ENCODE measurements at places on chromosomes 11 and 22.

DNA sequence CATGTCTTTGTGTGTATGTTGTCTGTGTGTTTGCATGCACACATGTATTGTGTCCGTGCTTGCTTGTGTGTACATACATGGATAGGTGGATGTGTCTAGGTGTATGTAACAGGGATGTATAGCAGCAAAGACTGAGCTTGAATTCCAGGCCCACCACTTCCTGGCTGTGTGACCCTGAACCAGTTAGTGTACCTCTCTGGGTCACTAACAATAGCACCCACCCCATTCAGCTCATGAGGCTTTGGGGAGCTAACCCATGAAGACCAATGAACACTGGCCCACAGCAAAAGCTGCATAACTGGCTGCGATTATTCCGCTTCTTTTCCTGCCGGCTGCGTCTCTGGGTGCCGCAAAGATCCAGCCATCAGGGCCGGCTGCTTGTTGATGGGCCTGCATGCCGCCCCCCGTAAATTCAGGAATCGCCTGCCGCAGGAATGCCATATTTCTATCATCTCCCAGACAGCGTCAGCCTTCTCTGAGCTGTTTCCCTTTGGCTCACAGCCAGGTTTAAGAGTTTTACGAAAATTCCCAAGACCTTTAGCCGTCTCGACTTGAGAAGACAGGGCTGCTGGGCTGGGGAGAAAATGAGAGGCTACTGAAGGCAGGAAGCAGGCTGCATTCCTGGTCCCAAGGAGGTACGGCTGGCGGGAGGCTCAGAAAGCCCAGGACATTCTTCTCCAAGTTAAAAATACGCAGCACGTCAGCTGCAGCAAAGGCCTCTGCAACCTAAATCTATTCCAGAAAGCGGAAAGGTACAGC is 224.6 kb downstream of the MN1 start:
- no peak for DNase-seq

DNA sequence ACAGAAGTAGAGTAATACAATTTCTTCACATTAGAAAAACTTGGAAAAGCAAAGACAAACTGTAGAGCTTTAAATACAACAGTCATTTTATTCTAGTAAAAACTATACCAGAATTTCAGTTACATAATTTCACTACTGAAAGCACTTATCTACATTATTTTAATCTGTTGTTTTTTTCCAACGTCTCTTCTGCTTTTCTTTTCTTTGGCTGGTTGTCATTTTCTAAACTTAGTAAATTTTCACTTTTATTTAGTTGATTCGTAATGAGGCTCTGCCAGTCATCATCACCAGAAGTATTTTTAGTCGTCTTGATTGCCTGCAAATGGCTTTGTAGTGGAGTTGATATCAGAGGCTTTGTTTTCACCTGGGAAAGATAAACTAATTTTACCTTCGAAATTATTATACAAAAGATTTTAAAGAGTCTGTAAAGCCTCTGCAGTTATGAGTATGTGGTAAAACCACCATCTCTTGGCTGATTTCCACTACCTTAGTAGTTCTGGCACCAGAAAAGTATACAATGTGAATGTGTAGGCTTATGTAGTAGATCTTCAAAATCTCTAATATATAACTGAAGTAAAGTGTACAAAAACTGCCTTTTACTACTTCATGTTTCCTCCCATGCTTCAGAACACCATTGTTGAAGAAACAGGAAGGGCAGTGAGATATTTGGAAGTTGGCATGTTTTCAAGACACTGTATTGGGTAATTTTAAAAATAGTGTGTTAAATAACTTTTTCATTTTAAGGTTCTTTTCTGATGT is 19.2 kb downstream of the EIF3M start:
- DNase-seq, result no peak

DNA sequence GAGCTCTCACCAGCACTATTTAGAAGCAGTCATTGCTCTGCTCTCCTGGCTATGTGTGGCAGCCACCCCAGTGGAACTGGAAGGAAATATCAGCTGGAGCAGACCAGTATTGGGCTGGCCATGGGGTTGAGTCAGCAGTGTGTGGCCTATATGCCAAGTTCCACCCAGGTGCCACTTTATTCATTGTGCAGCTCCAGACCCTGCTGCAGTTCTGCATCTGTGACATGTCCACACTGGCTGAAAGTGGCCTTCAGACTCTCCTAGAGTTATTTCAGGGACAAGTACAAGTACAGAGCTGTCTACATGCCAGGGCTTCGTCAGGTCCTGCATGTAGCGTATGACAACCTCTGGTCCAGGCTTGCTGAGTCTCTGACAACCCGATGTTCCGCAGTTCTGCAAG is 55.2 kb downstream of the CABIN1 start:
- DNase-seq, result no peak

- DNase-seq, result no peak
Measured at GRCh38 chr22:28405588-28405987, 274.1 kb downstream of the TTC28 start.

GRCh38 chr11:44804449-44805437 is 78.0 kb downstream of the TSPAN18 start:
- no peak for DNase-seq

DNA sequence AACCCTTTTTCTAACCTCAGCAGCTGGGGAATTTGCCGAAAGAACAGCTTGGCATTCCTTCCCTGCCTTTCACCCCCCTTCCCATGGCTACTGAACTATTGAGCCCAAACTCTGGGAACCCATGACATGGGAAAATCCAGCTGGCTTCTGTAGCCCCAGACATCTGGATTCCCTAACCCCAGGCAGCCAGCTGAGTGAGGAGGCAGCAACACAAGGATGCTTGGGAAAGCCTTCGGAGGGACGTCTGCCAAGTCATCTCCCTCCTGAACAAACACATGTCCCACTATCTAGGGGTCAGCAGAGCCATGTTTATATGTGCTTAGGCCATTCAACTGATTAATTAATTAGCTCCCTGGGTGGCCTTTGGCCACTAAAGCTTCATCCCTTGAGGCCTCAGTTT is 21.6 kb downstream of the LRRC55 start:
- no peak for DNase-seq

GRCh38 chr11:92978271-92979111 is 9.0 kb downstream of the MTNR1B start:
- DNase-seq, result no peak

DNA sequence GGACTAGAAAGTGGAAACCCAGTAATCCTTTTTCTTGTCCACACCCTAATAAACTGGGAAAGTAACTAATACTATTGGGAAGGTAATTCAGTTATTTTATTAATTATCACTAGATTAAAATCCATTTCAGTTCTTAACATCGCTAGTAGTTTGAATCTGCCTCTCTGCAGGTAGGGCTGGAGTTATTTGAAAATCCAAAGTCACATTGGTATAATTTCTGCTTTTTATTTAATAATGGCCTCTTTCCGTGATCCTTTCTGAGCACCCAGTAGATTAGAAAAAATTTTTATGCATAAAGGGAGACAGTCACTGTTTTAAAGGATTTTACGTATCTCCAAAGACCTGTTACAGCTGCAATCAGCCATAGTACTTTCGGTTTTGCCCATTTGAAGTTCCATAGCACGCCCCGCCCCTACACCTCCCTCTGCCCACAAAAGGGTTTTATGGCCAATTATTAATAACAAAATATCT is 605 bp upstream of the COPB1 start:
- peak; percentile 50 for DNase-seq

GRCh38 chr11:22491555-22492225 is 133.9 kb downstream of the FANCF start:
- DNase-seq, result no peak

- no peak for DNase-seq
Measured at GRCh38 chr11:75644370-75644769, 24.5 kb downstream of the MAP6 start.

DNA sequence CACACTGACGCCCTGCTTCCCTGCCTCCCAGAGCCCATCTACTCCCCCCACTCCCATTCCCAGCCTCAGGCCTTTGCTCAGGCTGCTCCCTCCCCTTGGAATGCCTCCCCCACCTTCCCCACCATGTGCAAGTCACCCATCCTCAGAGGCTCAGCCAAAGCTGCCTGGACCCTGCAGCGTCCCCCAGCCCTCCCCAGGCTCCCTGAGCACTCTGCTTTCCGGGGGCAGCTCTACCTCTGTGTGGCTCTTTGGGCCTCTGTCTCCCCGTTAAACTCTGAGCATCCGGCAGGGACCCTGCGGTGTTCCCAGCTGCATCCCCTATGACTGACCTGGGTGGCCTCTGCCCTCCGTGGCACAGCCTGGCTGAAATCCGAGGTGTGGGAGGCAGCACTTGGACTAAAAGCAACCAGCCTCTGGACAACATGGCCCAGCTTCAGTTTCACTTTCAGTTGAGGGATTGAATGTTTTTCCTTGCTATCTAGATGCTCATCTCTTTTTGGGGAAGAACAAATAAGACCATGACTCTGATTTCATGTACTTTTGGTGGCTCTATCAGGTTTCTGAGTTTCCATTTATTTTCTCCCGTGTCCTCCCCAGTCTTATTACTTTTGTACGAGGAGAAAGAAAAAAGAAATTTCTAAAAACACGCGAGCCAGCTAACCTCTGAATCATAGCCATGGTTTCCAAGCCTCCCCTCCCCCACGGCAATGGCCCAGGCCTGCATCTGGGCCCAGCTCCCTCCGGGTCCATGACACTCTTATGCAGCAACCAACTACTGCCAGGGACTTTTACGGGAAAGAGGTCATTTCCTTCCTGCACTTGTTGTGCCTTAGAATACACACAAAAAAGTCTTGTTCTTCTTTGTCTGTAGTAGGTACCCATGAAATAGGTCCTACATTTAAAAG is 3.8 kb downstream of the APOL3 start:
- DNase-seq, result peak; percentile 90

DNA sequence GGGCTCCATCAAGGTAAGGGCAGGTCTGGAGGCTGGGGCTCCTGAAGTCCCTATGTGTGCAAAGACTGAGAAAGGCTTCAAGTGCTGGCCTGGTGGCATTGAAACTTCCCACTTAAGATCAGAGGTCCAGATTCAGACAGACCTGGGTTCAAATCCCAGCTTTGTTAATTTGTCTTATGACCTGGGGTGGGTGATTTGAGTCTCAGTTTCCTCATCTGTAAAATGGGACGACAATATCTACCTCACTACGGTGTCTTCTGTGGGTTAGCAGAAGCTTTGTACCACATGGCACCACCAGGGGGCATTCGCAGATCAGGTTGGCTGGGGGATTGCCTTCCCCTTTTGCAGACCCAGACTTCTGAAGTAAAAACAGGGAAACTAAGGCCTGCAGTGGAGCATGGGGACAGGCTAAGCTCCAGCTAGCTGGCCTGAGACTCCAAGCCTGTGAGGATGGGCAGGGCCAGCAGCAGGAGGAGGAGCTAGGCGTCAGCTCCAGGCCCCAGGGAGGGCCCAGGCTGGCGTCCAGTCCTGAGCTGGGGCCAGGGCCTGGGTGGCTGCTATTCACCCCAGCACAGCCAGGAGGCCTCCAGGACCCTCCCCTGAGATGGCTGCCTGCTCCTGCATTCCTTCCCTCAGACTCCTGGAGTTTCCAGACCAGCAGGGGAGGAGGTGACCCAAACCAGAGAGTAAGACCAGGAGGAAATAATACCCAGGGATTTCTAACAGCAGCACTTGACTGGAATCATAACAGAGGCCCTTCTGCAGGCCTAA is 1.5 kb downstream of the CASTOR1 start:
- DNase-seq, result peak; percentile 84
